ENCODE measurements at places on chromosomes 1 and 21.

DNA sequence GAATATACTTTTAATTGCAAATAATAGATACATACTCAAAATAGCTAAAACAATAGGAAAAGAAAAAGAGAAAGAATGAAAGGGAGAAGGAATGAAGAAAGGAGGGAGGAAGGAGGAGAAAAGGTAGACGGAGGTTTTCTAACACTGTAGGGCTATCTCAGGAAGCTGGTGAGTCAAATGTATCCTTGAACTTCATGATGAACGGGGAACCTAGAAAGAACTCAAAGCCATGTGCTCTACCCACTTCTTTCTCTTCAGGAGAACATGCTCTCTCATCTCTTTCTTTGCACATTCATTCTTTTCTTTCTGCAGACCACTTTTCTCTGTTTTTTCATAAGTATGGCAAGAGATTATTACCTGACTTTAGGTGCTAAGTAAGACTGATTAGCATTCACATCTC lies 37.3 kb upstream of the ZNF644 start:
- no peak for DNase-seq

DNA sequence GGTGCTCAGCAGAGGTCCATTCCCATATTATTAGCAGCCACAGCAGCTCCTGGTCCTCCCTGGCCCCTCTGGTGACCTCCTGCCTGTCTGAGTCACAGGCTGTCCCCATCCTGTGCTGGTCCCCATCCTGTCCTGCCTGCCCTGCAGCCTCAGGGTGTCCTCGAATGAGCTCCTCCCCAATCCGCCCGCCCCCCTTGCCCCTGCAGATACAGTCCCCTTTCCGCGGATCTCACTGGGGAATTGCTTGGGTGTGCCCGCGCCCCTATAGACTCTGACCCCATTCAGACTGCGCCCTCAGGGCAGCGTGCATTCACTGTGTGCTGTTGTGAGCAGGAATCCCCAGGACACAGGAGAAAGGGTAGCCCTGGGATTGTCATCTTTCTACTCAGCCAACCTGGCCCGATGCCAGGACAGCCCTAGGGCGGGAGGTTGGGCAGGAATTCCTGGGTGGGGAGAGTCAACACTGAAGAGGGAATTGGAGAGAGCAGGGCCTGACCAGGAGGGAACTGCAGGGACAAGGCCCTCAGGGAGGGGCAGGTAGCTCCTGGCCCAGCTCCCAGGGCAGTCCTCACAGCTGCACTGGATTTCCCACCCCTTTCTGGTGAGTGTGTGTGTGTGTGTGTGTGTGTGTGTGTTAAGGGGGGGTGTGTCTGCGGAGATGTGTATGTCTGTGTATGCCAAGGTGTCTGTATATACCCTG lies 1.1 kb upstream of the GUCA2A start:
- DNase-seq: no peak

DNA sequence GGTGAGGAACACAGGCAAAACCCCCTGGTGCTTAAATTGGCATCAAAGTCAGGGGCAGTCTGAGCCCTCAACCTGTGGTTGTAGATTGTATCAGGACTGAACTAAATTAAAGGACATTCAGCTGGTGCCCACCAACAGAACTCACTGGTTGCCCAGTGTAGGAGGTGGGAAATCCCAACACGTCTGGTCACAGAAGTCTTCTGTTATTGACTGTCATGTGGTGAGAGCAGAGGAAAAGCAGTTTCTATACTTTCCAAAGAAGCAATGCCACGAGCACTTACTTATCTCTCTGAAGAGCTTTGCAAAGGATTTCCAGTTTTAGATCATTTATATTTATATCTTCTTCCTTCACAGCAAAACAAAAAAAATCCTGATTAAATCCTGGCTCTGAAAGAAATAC lies 15.0 kb upstream of the ACTA1 start:
- DNase-seq: no peak

DNA sequence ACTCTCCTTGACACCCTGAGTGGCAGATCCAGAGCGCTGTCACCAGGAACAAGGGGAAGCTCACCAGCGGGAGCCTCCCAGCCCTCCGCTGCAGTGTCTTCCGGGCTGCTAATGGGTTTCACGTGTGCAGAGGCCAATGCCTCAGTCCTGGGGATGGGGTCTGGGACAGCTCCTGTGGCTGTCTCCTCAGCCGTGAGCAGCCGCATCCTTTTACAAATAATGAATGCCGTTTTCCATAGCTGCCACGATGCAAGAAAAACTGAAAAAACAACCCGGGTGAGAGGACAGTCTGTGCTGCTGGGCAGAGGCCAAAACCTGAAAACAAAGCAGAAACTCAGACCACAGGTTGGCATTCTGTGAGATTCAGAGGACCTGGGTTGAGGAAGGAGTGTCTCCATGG lies 212.2 kb upstream of the RAB4A start:
- no peak for DNase-seq
